GM12878 (cell line): ENCODE measurements at places on chromosomes 13 and 19. TPM values are rescaled to one million over a fixed set of nuclear protein-coding genes. Genes with fewer than 3 reads are reported as not detected.

Gene ZSCAN4
- polyA plus RNA-seq: not detected in 2 replicates

Gene IFNL2
- polyA plus RNA-seq: not detected in 2 replicates

Gene SIAH3
- polyA plus RNA-seq: not detected in 2 replicates

Gene PGLYRP1
- not detected in 2 replicates for polyA plus RNA-seq

Gene TEX101
- not detected in 2 replicates for polyA plus RNA-seq
